Fibroblast of villous mesenchyme (primary cell): ENCODE measurements at places on chromosomes 11 and 22. TPM values are rescaled to one million over a fixed set of nuclear protein-coding genes. Genes with fewer than 3 reads are reported as not detected.

Gene SERHL2
- 2.2 and 2.3 TPM in 2 replicates for total RNA-seq

Gene CD3E
- not detected in 2 replicates for total RNA-seq

Gene REXO2
- total RNA-seq: 166 and 174 TPM in 2 replicates

Gene CD82
- 28.3 and 38.4 TPM in 2 replicates for total RNA-seq

Gene RPS13
- 669 and 735 TPM in 2 replicates for total RNA-seq

Gene OR9Q1
- total RNA-seq: not detected in 2 replicates

Gene AMPD3
- total RNA-seq: 14.5 and 22.9 TPM in 2 replicates

Gene SGSM1
- not detected in 2 replicates for total RNA-seq

Gene CRYBB2
- total RNA-seq: not detected in 2 replicates

Gene OR51B4
- 0.43 TPM in 1 of 2 replicates, not detected in the other for total RNA-seq

Gene ADM2
- total RNA-seq: 2.6 and 5.8 TPM in 2 replicates

Gene SYCE3
- total RNA-seq: not detected in 2 replicates

Gene FZD4
- 13.5 and 17.3 TPM in 2 replicates for total RNA-seq

Gene SLC5A4
- total RNA-seq: not detected in 2 replicates

Gene CHRM1
- not detected in 2 replicates for total RNA-seq

Gene CABP4
- not detected in 2 replicates for total RNA-seq

Gene KCNJ4
- not detected in 2 replicates for total RNA-seq

Gene C22orf39
- 11.3 and 12.5 TPM in 2 replicates for total RNA-seq

Gene OR51B2
- not detected in 2 replicates for total RNA-seq

Gene SLC22A8
- not detected in 2 replicates for total RNA-seq

Gene MRGPRD
- total RNA-seq: not detected in 2 replicates

Gene KCNQ1
- total RNA-seq: not detected in 2 replicates

Gene CCT8L2
- total RNA-seq: not detected in 2 replicates

Gene NCR3LG1
- 14.7 and 16.8 TPM in 2 replicates for total RNA-seq

Gene GLYAT
- total RNA-seq: not detected in 2 replicates

Gene OMP
- total RNA-seq: 1.6 TPM in 1 of 2 replicates, not detected in the other

Gene ARHGAP20
- 4.2 and 7.3 TPM in 2 replicates for total RNA-seq

Gene ELFN2
- total RNA-seq: under 0.01 and 0.32 TPM in 2 replicates

Gene TRIM51
- not detected in 2 replicates for total RNA-seq

Gene SCGB1A1
- not detected in 2 replicates for total RNA-seq

Gene TTC36
- total RNA-seq: 0.97 and 1.7 TPM in 2 replicates

Gene OR52N1
- under 0.01 TPM in 1 of 2 replicates, not detected in the other for total RNA-seq

Gene OR52L1
- not detected in 2 replicates for total RNA-seq

Gene ZBTB16
- total RNA-seq: 0.32 and 0.86 TPM in 2 replicates

Gene MRGPRE
- not detected in 2 replicates for total RNA-seq

Gene MS4A3
- not detected in 2 replicates for total RNA-seq

Gene YIF1A
- total RNA-seq: 187 and 189 TPM in 2 replicates

Gene RIMBP3B
- under 0.01 and 0.32 TPM in 2 replicates for total RNA-seq

Gene P4HA3
- 2.6 and 11.9 TPM in 2 replicates for total RNA-seq

Gene ZFPL1
- total RNA-seq: 28.9 and 46.7 TPM in 2 replicates

Gene TNNT3
- total RNA-seq: not detected in 2 replicates

Gene LARGE1
- 13.4 and 15.5 TPM in 2 replicates for total RNA-seq

Gene C22orf31
- not detected in 2 replicates for total RNA-seq

Gene C11orf65
- total RNA-seq: 0.64 and 0.86 TPM in 2 replicates

Gene CLP1
- 16.4 and 19.0 TPM in 2 replicates for total RNA-seq

Gene DDI1
- total RNA-seq: under 0.01 TPM in 1 of 2 replicates, not detected in the other

Gene CCDC86
- total RNA-seq: 11.2 and 13.5 TPM in 2 replicates

Gene F2
- total RNA-seq: not detected in 2 replicates

Gene DERL3
- total RNA-seq: 0.32 and 0.86 TPM in 2 replicates

Gene RPS6KA4
- 35.8 and 48.0 TPM in 2 replicates for total RNA-seq

Gene CARD10
- total RNA-seq: 3.0 and 3.5 TPM in 2 replicates

Gene KCNJ5
- under 0.01 TPM in 1 of 2 replicates, not detected in the other for total RNA-seq

Gene APLNR
- total RNA-seq: not detected in 2 replicates

Gene CDHR5
- total RNA-seq: not detected in 2 replicates

Gene FOLR1
- not detected in 2 replicates for total RNA-seq

Gene TMEM86A
- 0.32 and 0.43 TPM in 2 replicates for total RNA-seq

Gene MFNG
- under 0.01 TPM in 1 of 2 replicates, not detected in the other for total RNA-seq

Gene DRICH1
- total RNA-seq: under 0.01 TPM in 1 of 2 replicates, not detected in the other

Gene GRAMD1B
- total RNA-seq: 3.9 and 6.0 TPM in 2 replicates
